DMS79 (cell line): ENCODE measurements at places on chromosomes 1 and 21.

DNA sequence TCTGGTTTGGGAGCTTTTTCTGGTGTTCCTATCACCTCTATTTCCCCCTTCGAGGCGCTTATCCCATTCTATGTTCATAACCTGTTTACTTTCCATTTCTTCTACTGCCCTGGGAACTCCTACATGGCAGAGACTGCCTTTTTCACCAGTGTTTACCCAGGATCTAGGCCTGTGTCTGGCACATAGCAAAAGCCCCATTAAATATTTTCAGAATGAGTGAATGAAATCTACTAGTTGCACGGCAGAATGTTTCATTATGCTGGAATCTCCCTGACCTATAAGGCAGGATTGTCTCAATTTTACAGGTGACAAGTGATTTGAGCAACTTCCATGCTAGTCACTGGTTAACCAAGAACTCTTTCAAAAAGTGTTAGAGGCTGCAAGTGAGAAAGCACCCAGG is 70.1 kb downstream of the PGM1 start:
- DNase-seq, result no peak

DNA sequence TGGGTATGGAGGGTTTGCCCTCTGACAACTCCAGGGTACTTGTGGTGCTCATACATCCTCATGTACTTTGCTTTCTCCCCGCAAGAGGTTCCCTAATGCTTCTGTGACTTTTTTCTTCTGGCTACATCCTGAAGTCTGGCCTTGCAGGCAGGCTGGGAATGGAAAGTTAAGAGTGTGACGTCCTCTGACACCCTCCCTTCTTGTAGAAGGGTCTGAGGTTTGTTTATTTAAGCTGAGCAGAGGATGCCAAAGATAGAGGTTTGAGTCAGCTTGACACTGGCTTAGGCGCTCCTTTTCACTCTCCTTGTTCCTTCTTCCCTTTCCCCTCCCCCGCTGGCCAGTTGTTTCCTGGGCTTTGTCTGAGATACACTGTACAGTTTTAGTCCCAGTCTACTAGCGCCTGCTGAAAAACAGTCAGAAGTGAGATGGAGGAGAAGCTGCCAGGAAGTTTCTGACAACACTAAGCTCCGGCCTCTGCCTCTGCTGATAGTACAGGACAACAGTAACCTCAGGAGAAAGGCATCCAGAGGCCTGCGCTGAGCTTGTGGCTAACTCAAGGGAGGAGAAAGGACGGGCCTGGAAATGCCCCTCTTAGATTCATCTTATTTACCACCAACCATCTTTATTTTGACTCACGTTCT is at the start of gene MACF1:
MACF1 (plus strand) TSS at position 255 of the 641 bp plus-strand sequence; CDS start at position 583, 328 bp downstream.
- DNase-seq, result no peak

DNA sequence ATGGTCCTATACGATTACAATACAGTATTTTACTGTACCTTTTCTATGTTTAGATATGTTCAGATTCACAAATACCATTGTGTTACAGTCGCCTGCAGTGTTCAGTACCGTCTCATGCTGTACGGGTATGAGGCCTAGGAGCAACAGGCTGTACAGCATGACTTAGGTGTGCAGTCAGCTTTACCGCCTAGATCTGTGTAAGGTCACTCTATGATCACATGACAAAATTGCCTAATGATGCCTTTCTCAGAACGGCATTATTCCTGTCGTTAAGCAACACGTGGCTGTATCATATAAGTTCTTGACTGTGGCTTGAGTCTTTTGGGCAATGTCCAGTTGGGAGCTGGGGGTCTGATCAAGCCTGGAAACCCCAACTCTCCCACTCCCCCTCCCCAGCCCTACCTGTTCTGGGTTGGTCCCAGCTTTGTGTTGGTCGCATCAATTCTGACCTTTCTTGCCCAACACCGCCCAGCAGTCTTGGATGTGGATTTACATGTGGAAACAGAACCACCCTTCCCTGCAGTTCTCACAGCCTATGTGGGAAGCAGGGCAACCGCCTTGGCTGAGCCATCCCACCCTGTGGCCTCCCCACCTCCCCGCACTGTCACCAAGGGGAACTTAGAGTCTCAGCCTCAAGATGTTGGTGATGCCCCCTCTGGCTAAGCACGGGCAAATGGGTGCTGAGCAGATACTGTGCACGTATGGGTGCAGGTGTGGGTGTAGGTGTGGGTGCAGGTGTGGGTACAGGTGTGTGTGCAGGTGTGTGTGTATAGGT is 80.2 kb upstream of the ACTL8 start:
- DNase-seq, result no peak

DNA sequence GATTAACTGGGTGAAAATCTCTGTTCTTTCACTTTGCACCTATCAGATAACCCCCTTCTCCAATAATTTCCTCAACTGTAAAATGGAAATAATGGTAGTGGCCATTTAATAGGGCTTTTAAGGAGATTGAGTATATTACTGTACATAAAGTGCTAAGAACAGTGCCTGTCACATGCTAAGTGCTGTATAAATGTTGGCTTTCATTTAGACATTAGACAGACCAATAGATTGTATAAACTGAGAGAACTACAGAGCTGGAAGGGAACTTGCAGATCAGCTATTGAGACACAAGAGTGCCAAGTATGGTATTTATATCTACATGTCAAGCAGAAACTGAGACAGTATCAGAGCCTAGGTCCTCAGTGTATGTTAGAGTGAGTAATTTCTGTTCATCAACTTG is 934.7 kb downstream of the PLA2G4A start:
- no peak for DNase-seq

- no peak for DNase-seq
These were observed 68.7 kb downstream of the PDE9A start for GRCh38 chr21:42722153-42722552.

DNA sequence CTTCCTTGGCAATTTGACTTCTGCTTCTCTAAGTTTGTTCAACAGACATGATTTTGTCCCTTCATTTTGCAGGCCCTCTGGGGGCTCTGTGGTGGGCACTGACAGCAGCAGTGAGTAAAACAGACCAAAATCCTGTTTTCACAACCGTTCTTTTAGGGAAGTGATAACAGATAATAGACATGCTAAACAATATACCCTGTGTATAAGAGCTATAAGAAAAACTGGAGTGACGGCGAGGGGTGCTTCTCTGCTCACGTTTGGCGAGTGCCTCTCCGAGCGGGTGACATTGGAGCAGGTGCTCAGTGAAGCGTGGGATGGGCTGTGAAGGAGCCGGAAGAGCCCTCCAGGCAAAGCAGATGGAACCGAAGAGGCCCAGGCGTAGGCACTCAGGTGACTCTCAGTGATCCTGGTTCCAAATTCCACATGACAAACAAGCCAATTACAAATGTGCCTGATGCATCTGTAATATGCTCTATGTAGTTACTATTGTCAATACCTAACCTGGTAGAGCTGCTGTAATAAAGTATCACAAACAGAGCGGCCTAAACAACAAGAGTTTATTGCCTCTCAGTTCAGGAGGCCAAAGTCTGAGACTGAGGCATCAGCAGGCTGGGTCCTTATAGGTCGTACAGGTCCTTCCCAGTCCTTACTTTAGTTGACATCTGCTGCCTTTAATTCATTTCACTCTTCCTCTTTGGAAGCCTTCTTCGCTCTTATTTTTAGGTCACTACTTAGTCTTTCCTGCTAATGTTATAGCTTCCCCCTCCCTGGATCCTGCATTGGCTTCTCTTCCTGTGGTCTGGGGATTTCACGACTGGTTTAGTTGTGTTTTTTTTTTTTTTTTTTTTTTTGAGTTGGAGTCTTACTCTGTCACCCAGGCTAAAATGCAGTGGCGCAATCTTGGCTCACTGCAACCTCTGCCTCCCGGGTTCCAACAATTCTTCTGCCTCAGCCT is 20.1 kb downstream of the OR2B11 start:
- no peak for DNase-seq
